ENCODE measurements at places on chromosomes 2 and 18. TPM values are rescaled to one million over a fixed set of nuclear protein-coding genes. Genes with fewer than 3 reads are reported as not detected.

The CD8B gene
- polyA plus RNA-seq: 0.21 TPM

The HPCAL1 gene
- polyA plus RNA-seq: 30.8 TPM

The LRPPRC gene
- polyA plus RNA-seq: 23.2 TPM

The SP140 gene
- polyA plus RNA-seq: 0.69 TPM

The WDR54 gene
- 1.4 TPM for polyA plus RNA-seq

The TMEM17 gene
- 0.80 TPM for polyA plus RNA-seq

The GKN1 gene
- polyA plus RNA-seq: not detected
